ENCODE measurements at places on chromosomes 6 and 20.

GRCh38 chr6:1739220-1739619 lies 129.5 kb downstream of the FOXC1 start:
- no peak for DNase-seq

DNA sequence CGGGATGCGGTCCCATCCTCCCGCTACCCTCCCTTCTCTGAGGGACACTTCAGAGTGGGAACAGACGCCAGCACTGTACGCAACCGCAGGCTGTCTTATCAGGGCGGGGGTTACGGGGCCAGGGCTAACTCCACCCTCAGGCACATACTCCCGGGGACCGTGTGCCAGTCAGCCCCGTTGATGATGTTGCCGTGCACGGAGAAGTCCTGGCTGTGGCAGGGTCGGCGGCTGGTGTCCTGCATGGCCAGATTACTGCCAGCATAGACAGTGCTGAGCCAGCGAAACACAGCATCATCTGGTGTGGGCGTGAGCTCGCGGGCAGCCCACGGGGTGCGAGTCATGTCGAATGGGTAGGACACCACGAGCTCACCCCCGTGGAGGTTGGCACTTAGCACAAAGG lies 5.0 kb downstream of the CPXM1 start:
- no peak for DNase-seq

GRCh38 chr6:81895511-81896185 lies 143.2 kb upstream of the TENT5A start:
- DNase-seq: no peak

- no peak for DNase-seq
These were observed 210.6 kb upstream of the CDYL start for GRCh38 chr6:4565301-4566250.

GRCh38 chr6:75480425-75480824 lies 13.2 kb downstream of the FILIP1 start:
- DNase-seq: no peak

- DNase-seq: no peak
These were observed 252.7 kb downstream of the SOD2 start for GRCh38 chr6:159440349-159440748.

DNA sequence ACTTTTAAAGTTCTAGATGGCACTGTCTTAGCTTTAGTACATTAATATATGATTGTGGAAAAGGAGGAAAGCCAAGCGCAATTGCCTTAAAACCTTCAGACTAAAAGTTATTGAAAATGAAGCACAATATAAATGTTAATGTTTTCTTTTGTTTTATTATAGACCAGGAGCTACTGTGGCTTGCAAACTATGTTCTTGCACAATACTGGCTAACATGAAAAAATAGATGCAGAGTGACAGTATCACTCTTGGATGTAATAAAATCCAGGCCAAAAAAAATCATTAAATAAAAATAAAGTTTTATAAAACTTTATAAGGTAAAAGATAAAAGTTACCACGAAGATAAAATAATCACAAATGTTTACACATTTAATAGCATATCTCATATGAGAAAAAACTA lies 18.3 kb upstream of the PLN start:
- DNase-seq: no peak

GRCh38 chr6:107542192-107542668 lies 52.3 kb downstream of the SOBP start:
- DNase-seq: no peak

DNA sequence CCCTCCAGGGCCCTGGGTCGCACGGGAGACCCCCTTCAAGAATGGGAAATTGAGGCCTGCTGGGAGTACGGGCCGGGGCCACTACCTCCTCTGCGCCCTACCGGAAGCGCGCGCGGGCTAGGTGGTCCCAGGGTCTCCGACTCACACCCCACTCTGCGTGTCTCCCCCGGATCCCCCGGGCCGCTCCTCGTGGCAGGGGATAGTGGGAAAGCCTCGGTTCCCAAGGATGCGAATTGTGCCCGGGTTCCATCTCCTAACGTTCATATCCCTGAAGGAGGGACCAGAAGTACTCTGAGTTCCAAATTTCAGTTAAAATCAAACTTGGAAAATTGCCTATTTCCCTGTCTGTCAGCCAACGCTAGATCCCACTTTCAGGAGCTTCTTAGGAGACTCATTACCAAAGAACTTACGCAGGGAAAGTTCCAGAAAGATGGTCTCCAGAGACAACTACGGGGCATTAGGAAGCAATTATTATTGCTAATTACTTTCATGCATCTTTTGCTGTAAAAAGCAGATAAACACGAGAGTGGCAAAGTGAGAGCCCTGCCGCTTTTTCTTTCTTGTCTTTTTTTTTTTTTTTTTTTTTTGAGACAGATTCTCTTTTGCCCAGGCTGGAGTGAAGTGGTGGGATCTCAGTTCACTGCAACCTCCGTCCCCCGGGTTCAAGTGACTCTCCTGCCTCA lies 858 bp downstream of the FAM83D start:
- no peak for DNase-seq

- DNase-seq: no peak
These were observed 526.7 kb upstream of the ADGRB3 start for GRCh38 chr6:68108233-68108835.

DNA sequence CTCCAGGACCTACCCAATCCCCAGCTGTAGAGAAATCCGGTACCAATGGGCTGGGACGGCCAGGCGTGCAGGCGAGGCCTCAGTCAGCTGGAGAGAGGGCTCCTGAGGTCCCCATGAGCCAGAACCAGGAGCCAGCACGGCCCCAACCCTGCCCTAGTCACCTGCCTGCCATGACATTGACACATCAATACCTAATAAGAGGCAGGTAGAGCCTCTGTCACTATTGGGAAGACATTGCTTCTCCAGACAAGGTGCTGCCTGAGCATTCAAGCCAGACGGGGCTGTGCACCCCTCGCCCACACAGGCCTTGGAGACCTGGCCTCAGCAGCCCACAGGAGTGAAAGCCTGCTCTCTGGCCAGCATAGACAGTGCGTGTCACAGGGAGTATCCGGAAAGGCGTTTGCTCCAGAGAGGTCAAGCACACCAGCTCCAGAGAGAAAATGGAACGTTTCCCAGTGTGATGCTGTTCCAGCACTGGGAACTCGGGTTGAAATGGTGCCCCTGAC lies 3.5 kb downstream of the DLL1 start:
- DNase-seq: no peak

GRCh38 chr6:113642714-113643406 lies 214.3 kb upstream of the MARCKS start:
- DNase-seq: peak; percentile 2

DNA sequence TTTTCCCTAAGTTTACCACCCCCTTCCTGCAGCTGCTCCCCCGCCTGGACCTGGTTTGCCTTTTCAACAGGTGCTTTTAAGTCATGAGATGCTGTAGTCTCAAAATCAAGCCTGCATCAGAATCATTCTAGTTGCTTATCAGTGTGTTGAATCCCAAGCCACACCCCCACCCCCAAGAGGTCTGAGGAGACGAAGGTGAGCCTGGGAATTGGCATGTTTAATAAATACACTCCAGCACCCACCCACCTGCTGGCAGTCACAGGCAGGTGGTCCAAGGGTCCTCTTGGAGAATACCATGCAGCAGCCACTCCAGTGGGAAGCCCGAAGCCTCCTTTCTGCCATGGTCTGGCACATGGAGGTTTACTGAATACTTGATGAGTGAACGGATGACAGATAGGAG lies 1.1 kb upstream of the ADIG start:
- DNase-seq: no peak

- DNase-seq: peak; percentile 59
These were observed 149.7 kb downstream of the MRPL14 start for GRCh38 chr6:43977404-43978111.

- no peak for DNase-seq
These were observed 156.5 kb upstream of the INSM1 start for GRCh38 chr20:20211274-20211987.

- no peak for DNase-seq
These were observed 76.7 kb upstream of the CARMIL1 start for GRCh38 chr6:25202504-25202903.
